ENCODE measurements at places on chromosomes 2 and 18.

DNA sequence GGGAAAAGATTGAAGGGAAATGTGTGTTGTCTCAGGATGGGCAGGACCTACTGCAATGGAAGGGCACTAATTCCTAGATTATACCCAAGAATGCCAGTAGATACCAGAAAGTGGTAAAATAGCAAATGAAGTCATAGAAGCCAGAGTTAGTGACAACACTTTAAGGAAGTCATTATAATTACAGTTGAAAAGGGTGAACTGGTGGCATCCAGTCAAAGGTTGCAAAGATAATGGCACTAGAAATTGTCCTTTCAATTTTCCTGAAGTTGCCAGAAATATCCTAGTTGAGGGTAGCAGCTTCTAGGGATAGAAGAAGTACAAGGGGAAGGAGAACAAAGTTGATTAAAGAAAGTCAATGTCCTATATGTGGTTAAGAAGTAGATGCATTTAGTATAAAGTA, 68.8 kb upstream of the GLS start:
- DNase-seq = no peak
- H3K27ac ChIP-seq = no peak overlapping the region
- peaks cover 4% of the 10 kb centered on the region for H3K27me3 ChIP-seq
- H3K36me3 ChIP-seq = no peaks in the 10 kb centered on the region

DNA sequence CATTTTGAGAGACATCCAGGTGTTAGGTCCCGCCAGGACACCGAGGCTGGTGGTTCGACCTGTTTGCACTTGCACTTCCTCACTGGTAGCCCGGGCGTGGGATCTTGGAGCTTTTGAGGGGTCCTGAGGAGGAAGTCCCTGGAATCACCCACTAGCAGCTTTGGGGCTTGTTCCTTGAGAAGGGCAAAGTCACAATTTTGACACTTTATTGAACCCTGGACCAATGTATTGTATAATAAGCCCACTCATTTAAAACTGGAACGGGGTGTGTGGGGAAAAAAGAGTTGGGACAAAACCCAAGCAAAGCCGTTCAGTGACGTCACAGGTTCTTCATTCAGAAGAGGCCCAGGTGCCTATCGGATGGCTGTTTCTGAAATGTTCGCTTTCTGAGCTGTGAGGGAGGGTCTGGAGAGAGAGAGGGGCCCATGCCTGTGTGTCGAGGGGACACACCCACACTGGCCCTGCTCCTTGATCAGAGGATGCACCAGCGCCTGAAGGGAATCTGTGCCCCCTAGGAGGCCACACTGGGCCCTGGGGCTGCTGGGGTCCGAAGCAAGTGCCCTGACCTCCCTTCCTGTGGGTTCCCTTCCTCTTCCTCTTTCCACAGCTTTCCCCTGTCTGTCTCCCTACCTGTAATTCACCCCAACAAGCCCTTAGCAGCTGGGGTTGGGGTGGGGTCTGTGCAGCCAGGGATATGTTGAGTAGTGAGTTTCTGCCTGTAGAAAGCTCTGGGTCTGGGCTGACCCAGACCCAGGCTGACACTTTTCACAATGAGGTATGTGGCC, 2.6 kb downstream of the LPIN1 start:
- H3K4me3 ChIP-seq = no peak overlapping the region
- no peaks in the 10 kb centered on the region for H3K36me3 ChIP-seq

DNA sequence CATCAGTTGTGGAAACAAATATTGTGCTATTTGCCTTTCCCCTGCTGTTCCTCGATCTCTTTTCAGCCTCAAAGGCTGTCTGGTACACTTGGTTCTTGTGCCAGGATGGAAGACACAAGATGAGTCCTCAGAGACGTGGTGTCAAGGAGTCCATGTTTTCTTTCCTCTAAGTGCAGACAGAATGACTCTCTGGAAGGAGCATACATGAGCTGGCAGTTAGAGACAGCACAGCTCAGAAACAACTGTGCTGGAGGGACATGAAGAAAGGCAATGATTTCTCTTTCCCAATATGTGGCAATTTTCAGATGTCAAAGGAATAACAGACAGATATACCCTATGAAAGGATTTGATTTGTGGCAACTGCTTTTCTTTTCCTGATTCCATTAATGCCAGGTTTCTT, 162.2 kb downstream of the AFF3 start:
- H3K27ac ChIP-seq = no peak overlapping the region
- peaks cover 2% of the 10 kb centered on the region for H3K36me3 ChIP-seq
- no peaks in the 10 kb centered on the region for H3K4me1 ChIP-seq
- H3K27me3 ChIP-seq = peaks cover 8% of the 10 kb centered on the region
- DNase-seq = no peak

GRCh38 chr18:54647176-54647575, 56.1 kb downstream of the DYNAP start:
- peaks cover 5% of the 10 kb centered on the region for H3K4me1 ChIP-seq
- no peak overlapping the region for H3K27ac ChIP-seq
- H3K27me3 ChIP-seq = no peaks in the 10 kb centered on the region

- H3K36me3 ChIP-seq = no peaks in the 10 kb centered on the region
- DNase-seq = no peak
- no peaks in the 10 kb centered on the region for H3K27me3 ChIP-seq
- no peak overlapping the region for H3K27ac ChIP-seq
Observed at GRCh38 chr18:66640431-66640830, 36.5 kb upstream of the CDH19 start.

Data from progenitor cell of endocrine pancreas (in vitro differentiated cells).